ENCODE measurements at places on chromosomes 1 and 21.
A peak's percentile ranks its signal among the peaks of the same experiment; 100 is the strongest.

- no peak overlapping the region for H3K4me3 ChIP-seq
- H3K4me1 ChIP-seq: peaks cover 15% of the 10 kb centered on the region
- no peak overlapping the region for H3K27ac ChIP-seq
- no peak for DNase-seq
- H3K36me3 ChIP-seq: no peaks in the 10 kb centered on the region
- H3K27me3 ChIP-seq: no peaks in the 10 kb centered on the region
Observed at GRCh38 chr21:43869486-43870325, 4.7 kb downstream of the AGPAT3 start.

GRCh38 chr1:159922511-159923202, 2.6 kb downstream of the TAGLN2 start:
- H3K36me3 ChIP-seq: peaks cover 36% of the 10 kb centered on the region
- H3K27ac ChIP-seq: peak overlapping the region; percentile 100
- no peaks in the 10 kb centered on the region for H3K27me3 ChIP-seq

GRCh38 chr1:80305466-80305865, 1298.9 kb upstream of the ADGRL4 start:
- no peaks in the 10 kb centered on the region for H3K27me3 ChIP-seq
- H3K27ac ChIP-seq: no peak overlapping the region
- no peak for DNase-seq
- H3K4me3 ChIP-seq: no peak overlapping the region
- no peaks in the 10 kb centered on the region for H3K36me3 ChIP-seq

DNA sequence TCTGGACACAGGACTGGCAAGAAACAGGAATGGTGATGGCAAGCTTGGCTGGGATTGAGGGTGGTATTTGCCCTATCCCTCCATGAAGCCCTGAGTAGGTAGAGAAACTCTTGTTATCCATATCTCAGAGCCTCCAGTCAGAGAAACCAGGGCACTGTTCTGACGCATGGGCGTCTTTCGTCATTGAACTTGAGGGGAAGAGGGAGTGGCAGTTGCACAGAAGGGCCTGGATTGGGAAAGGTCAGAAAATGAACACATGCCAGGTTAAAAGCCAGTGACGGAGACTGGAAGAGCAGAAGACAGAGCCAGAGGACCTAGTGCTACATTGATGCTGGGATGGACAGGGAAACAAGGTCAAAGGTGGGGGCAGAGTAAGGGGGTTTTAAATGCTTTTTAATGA, 516.7 kb downstream of the PLPP3 start:
- no peak overlapping the region for H3K4me3 ChIP-seq
- H3K36me3 ChIP-seq: no peaks in the 10 kb centered on the region
- no peaks in the 10 kb centered on the region for H3K4me1 ChIP-seq
- no peak for DNase-seq
- H3K27me3 ChIP-seq: no peaks in the 10 kb centered on the region

DNA sequence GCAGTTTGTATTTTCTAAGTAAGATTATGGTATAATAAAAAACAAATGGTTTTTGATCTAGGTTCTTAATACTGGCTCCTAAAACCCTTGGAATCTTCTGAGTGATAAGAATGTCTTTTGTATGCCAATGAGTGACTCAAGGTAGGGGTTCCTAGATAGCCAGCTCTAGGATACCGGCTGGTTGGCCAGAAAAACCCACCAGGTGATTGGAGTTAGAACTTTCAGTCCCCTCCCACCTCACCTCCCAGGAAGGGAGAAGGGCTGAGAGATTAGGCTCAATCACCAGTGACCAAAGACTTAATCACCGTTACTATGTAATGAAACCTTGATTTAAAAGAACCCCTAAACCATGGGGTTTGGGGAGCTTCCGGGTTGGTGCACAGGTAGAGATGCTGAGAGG, 8.7 kb upstream of the BRDT start:
- no peaks in the 10 kb centered on the region for H3K36me3 ChIP-seq
- no peak overlapping the region for H3K27ac ChIP-seq
- no peak for DNase-seq
- no peaks in the 10 kb centered on the region for H3K4me1 ChIP-seq
- H3K4me3 ChIP-seq: no peak overlapping the region

- H3K4me3 ChIP-seq: no peak overlapping the region
- no peak for DNase-seq
- no peak overlapping the region for H3K27ac ChIP-seq
- no peaks in the 10 kb centered on the region for H3K27me3 ChIP-seq
- H3K4me1 ChIP-seq: no peaks in the 10 kb centered on the region
- H3K36me3 ChIP-seq: no peaks in the 10 kb centered on the region
Observed at GRCh38 chr1:189356206-189356605, 1121.5 kb downstream of the BRINP3 start.

GRCh38 chr1:192812420-192813209, 3.8 kb downstream of the RGS2 start:
- H3K27ac ChIP-seq: no peak overlapping the region
- H3K4me1 ChIP-seq: peaks cover 5% of the 10 kb centered on the region
- no peak for DNase-seq

GRCh38 chr1:32627596-32628162, 22.7 kb downstream of the ZBTB8OS start:
- no peak overlapping the region for H3K27ac ChIP-seq
- peaks cover 9% of the 10 kb centered on the region for H3K36me3 ChIP-seq
- H3K27me3 ChIP-seq: no peaks in the 10 kb centered on the region
- DNase-seq: no peak
- peaks cover 5% of the 10 kb centered on the region for H3K4me1 ChIP-seq

- H3K27me3 ChIP-seq: no peaks in the 10 kb centered on the region
- no peaks in the 10 kb centered on the region for H3K36me3 ChIP-seq
- DNase-seq: no peak
- no peak overlapping the region for H3K4me3 ChIP-seq
Observed at GRCh38 chr1:103561643-103562395, 9.6 kb upstream of the AMY2B start.

DNA sequence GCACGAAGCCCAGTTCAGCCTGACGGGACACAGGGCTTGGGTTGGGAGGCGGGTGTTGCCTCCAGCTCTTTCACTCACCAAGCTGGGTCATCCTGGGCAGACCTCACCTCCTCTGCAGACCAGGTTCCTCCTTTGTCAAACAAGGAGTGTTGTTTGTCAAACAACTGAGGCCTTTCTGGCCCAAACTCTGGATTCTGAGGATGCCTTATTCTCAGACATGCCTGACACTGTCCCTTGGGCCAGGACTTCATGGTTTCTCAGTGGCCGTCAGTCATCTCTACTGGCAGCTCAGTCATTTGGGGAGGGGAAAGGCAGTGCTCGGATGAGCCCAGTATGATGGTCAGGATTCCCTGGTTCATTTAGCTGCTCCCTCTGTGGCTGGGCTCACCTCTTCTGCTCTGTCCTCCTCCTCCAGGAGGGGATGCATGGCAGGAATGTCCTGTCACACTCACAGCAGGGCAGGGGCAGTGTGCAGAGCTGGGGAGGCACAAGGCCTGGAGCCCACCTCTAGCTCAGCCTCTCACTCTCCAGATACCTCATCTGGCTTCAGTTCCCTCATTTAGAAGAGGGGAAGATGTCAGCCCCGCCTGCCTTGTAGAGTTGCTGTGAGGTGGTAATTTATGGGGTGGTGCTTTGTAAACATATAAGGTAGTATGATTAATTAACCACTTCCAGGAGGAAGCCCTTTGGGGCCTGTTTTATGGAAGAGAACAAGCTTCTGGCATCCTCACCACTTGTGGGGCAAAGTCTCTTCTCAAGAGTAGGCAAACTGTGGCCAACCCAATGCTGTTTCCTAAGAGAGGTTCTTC, 20.6 kb downstream of the SLC2A1 start:
- no peaks in the 10 kb centered on the region for H3K27me3 ChIP-seq
- peaks cover 27% of the 10 kb centered on the region for H3K36me3 ChIP-seq
- DNase-seq: no peak
- no peak overlapping the region for H3K4me3 ChIP-seq
- H3K27ac ChIP-seq: peak overlapping the region; percentile 8

- H3K27me3 ChIP-seq: no peaks in the 10 kb centered on the region
- no peaks in the 10 kb centered on the region for H3K4me1 ChIP-seq
- no peak overlapping the region for H3K4me3 ChIP-seq
- DNase-seq: no peak
- H3K27ac ChIP-seq: no peak overlapping the region
- peaks cover 64% of the 10 kb centered on the region for H3K36me3 ChIP-seq
Observed at GRCh38 chr21:46567348-46567747, 37.5 kb downstream of the S100B start.

DNA sequence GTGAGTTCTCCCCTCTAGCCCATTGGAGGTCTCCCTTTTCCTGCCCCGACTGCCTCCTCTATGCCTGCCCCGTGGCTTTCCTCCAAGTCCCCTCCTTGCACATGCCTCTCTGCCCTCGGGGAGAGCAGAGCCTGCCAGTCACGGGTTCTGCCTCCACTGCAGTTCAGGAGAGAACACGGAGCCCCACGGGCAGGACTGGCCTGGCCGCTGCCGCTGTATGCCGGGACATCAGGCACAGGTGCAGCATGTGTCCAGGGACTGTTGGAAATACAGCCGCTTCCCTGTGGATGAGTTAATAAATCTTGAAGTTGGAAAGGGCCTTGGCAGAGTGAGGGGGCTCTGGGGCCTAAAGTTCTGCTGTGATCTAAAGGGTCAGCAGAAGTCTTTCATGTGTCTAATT, 676.6 kb downstream of the MATN1 start:
- no peaks in the 10 kb centered on the region for H3K36me3 ChIP-seq
- H3K4me3 ChIP-seq: no peak overlapping the region
- H3K4me1 ChIP-seq: no peaks in the 10 kb centered on the region

GRCh38 chr1:55986003-55986402, 593.4 kb downstream of the PLPP3 start:
- H3K27ac ChIP-seq: no peak overlapping the region
- H3K4me1 ChIP-seq: no peaks in the 10 kb centered on the region
- no peak overlapping the region for H3K4me3 ChIP-seq
- no peak for DNase-seq

- no peak overlapping the region for H3K4me3 ChIP-seq
- no peaks in the 10 kb centered on the region for H3K36me3 ChIP-seq
- H3K27me3 ChIP-seq: no peaks in the 10 kb centered on the region
- H3K4me1 ChIP-seq: no peaks in the 10 kb centered on the region
- H3K27ac ChIP-seq: no peak overlapping the region
- DNase-seq: no peak
Observed at GRCh38 chr1:183913567-183913993, 108.7 kb downstream of the RGL1 start.

GRCh38 chr1:236204656-236205055, 62.3 kb downstream of the GPR137B start:
- DNase-seq: no peak
- no peak overlapping the region for H3K27ac ChIP-seq
- H3K27me3 ChIP-seq: no peaks in the 10 kb centered on the region
- H3K4me3 ChIP-seq: no peak overlapping the region
- H3K36me3 ChIP-seq: peaks cover 14% of the 10 kb centered on the region

DNA sequence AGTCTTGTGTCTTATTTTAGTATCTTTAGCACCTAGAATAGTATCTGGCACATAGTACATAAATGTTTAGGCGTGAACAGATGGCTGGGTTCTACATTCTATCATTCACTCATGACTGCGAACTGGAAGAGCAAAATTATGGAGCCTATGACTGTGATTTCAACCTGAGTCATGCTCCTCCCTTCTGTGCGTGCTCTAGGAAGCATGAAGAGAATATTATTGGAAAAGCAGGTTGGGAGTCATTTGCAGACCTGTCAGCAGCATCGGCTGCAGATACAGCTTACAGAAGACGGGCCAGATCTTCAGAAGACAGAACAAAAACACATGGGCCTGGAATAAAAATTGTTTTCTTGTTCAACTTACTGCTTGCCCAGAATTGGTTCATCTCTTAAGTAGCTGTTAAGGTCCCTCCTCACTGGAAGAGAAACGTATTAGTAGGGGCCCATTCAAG, 344.0 kb upstream of the USP24 start:
- no peak overlapping the region for H3K27ac ChIP-seq
- no peak for DNase-seq
- no peak overlapping the region for H3K4me3 ChIP-seq
- H3K36me3 ChIP-seq: no peaks in the 10 kb centered on the region

GRCh38 chr1:13607002-13607401, 23.4 kb downstream of the PDPN start:
- no peaks in the 10 kb centered on the region for H3K27me3 ChIP-seq
- no peak overlapping the region for H3K4me3 ChIP-seq
- no peaks in the 10 kb centered on the region for H3K36me3 ChIP-seq
- no peaks in the 10 kb centered on the region for H3K4me1 ChIP-seq

DNA sequence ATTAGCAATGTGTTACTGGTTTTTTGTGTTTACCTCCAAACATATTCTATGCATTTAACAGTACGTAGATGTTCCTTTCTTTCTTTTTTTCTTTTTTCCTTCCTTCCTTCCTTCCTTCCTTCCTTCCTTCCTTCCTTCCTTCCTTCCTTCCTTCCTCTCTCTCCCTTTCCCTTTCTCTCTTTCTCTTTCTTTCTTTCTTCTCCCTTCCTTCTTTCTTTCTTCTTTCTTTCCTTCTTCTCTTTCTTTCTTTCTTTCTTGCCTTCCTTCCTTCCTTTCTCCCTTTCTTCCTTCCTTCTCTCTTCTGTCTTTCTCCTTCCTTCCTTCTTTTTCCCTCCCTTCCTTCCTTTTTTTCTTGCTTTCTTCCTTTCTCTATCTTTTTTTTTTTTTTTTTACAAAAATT, 46.2 kb upstream of the GNG12 start:
- H3K4me1 ChIP-seq: no peaks in the 10 kb centered on the region
- no peak overlapping the region for H3K4me3 ChIP-seq

GRCh38 chr21:41953831-41954653, at the start of gene C2CD2:
C2CD2 (minus strand) TSS chr21:41954018; CDS start chr21:41953648, 370 bp downstream.
- DNase-seq: no peak
- H3K27me3 ChIP-seq: peaks cover 4% of the 10 kb centered on the region
- no peak within 1 kb of the TSS for H3K27ac ChIP-seq
- H3K4me1 ChIP-seq: peaks cover 4% of the 10 kb centered on the region
- no peaks in the 10 kb centered on the region for H3K36me3 ChIP-seq

- peaks cover 29% of the 10 kb centered on the region for H3K36me3 ChIP-seq
- no peaks in the 10 kb centered on the region for H3K27me3 ChIP-seq
- H3K4me1 ChIP-seq: no peaks in the 10 kb centered on the region
- H3K4me3 ChIP-seq: no peak overlapping the region
- DNase-seq: no peak
Observed at GRCh38 chr1:149967646-149968045, 31.0 kb upstream of the MTMR11 start.

DNA sequence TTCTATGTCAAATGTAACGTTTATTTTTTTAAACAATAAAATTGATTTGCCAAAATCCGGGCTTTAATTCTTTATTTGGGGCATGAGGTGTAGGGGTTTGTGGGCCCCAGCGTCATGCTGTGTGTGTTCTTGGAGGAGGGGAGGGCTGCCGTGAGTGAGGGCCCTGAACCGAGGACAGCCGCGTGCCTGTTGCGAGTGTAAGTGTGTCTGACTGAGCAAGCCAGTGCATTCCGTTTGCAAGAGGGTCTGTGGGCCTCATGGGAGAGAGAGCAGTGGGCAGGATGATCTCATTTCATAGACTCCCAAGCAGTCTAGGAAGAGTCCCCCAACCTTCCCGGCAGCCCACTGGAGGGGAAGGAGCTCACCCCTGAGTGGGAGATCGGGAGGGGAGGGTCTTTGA, 21.4 kb upstream of the SPSB1 start:
- H3K36me3 ChIP-seq: peaks cover 3% of the 10 kb centered on the region
- no peak overlapping the region for H3K4me3 ChIP-seq
- no peak overlapping the region for H3K27ac ChIP-seq
- DNase-seq: no peak

DNA sequence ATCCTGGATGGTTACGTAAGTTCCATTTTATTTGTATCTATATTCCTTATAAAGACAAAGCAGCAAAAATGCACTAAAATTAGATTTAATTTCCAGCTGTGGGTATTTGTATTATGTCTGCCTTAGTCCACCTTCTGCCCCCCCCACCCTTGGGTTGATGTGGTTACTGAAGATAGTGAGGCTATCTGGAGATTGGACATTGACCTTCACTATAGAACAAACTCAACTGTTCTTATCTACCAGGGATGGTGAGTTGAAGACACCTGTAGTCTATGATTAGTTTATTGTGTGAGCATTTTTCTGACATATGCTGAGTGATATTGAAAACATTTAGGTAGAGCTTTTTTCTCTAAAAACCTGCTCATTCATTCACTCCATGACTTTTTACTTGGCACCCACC, 122.2 kb downstream of the NFIA start:
- no peaks in the 10 kb centered on the region for H3K27me3 ChIP-seq
- no peaks in the 10 kb centered on the region for H3K4me1 ChIP-seq
- H3K36me3 ChIP-seq: no peaks in the 10 kb centered on the region
- no peak overlapping the region for H3K27ac ChIP-seq
